ENCODE measurements at places on chromosomes 2 and 18. TPM values are rescaled to one million over a fixed set of nuclear protein-coding genes. Genes with fewer than 3 reads are reported as not detected.

Gene CHCHD5
- total RNA-seq, result 57.8 TPM

Gene PAX3
- total RNA-seq, result not detected

Gene SLC19A3
- total RNA-seq, result 2.4 TPM

Gene KANSL1L
- total RNA-seq, result 0.41 TPM

Gene TUBA4B
- 0.20 TPM for total RNA-seq

Gene POTEJ
- not detected for total RNA-seq

Gene VWC2L
- total RNA-seq, result not detected

Gene VSNL1
- total RNA-seq, result not detected
